Muscle of leg (tissue), 16 donors: ENCODE measurements at places on chromosomes 12 and 14. TPM values are rescaled to one million over a fixed set of nuclear protein-coding genes. Genes with fewer than 3 reads are reported as not detected.

The WNT1 gene
- total RNA-seq = not detected

DNA sequence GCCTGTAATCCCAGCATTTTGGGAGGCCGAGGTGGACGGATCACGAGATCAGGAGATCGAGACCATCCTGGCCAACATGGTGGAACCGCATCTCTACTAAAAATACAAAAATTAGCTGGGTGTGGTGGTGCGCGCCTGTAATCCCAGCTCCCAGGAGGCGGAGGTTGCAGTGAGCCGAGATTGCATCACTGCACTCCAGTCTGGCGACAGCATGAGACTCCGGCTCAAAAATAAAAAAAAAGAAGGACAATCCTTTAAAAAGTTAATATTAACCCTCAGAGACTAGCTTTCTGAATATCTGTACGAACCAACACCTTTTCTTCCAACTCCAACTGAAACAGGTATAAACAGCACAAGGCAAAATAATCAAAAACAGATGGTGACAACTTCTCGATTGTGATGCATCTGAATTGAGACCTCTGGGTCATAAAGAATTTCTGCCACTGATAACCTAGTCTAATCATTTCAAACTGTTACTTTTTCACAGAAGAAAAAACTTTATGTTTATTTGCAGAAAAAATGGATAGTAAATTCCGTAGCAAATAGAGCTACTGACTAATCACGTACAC is 27.8 kb downstream of the CLIP1 start:
- H3K4me3 ChIP-seq = no peak overlapping the region
- peaks cover 2% of the 10 kb centered on the region for H3K4me1 ChIP-seq
- DNase-seq = no peak
- peaks cover 3% of the 10 kb centered on the region for H3K36me3 ChIP-seq
- H3K27ac ChIP-seq = no peak overlapping the region

- no peaks in the 10 kb centered on the region for H3K36me3 ChIP-seq
- DNase-seq = no peak
- H3K27me3 ChIP-seq = no peaks in the 10 kb centered on the region
These were observed 6.3 kb downstream of the GPHN start for GRCh38 chr14:66514213-66514612.

GRCh38 chr14:25396128-25396527 is 346.2 kb upstream of the STXBP6 start:
- H3K4me1 ChIP-seq = no peaks in the 10 kb centered on the region
- no peak overlapping the region for H3K4me3 ChIP-seq
- H3K27ac ChIP-seq = no peak overlapping the region
- DNase-seq = no peak

DNA sequence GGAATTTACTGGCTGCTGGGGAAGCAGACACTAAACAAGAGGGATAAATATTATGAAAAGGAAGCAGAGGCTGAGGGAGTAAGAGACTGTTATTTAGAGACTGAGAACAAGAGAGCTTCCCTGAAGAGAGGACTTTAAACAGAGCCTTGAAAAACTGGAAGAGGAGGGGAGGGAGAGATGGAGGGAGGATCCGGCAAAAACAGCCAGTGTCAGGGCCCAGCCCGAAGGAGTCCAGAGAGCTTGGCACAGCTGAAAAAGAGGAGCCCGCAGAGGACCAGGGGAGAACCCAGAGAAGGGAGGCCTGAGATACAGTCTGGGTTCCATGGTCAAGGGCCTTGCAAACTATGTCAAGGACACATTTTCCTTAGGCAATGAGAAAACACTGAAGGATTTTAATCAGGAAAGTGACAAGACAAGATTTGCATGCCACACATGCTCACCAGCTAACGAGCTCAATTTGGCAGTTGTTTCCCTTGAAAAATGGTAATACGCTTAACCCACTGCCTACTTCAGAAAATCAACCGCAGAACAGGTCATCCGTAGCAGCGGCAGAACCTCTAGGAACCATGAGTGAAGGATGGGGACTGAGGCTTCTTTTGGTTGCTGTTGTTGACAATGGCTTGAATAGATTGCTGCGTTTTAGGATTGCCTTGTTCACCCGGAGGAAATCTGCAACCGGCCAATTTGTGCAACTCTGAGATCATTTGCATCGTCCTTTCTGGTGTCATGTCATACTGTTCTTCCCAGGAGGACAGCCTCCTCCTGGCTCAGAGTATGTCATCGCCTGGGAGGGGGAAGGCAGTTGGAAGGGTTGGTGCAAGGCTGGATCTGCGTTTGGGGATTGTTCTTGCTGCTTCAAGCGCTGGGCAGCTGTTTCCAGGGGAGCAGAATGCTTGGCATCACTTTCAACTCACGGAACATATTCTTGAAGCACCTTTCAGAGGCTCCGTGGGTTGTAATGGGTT is 108.2 kb downstream of the PRMT8 start:
- no peak overlapping the region for H3K4me3 ChIP-seq
- no peaks in the 10 kb centered on the region for H3K36me3 ChIP-seq
- H3K27me3 ChIP-seq = peaks cover 10% of the 10 kb centered on the region
- no peak for DNase-seq
- peaks cover 9% of the 10 kb centered on the region for H3K4me1 ChIP-seq

DNA sequence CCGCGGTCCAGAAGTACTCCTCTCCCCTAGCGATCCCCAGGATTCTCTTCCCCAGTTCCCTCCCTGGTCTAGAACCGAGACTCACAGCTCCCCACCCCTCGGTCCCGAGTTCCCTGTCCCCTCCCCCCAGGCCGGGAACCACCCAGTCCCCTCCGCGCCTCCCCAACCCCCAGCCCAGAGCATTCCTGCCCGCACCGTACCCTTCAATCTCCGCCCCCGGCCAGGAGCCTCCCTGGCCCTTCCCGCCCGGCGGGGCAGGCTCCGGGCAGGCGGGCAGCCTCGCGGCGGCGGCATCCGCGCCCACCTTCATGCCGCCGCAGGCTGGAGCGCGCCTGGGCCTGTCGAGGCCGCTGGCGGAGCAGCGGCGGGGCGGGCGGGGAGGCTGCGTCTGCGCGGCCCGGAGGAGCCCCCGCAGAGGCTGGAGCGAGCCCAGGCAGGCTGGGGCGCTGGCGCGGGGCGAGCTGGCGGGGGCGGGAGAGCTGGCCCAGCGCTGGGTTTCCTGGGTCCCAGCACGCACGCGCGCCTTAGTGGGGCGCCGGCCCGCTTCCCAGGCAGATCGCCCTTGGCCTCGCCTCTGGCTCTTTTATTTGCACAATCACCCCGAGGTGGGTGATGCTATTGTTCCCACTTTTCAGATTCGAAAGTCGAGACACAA is 22.2 kb upstream of the GPR132 start:
- peak overlapping the region; percentile 49 for H3K4me3 ChIP-seq
- H3K27me3 ChIP-seq = peaks cover 46% of the 10 kb centered on the region
- no peaks in the 10 kb centered on the region for H3K36me3 ChIP-seq
- no peak overlapping the region for H3K27ac ChIP-seq

DNA sequence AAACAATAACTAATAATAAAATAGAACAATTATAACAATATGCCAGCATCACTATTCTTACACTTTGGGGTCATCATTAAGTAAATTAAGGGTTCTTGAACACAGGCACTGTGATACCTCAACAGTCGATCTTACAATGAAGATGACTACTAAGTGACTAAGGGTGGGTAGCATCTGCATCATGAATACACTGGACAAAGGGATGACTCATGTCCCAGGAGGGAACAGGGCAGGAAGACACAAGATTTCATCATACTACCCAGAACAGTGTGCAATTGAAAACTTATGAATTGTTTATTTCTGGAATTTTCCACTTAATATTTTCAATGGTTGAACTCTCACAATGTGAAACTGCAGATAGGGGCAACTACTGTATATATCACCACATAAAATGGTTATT is 19.7 kb downstream of the TSPAN19 start:
- no peaks in the 10 kb centered on the region for H3K4me1 ChIP-seq
- no peak overlapping the region for H3K27ac ChIP-seq
- H3K27me3 ChIP-seq = no peaks in the 10 kb centered on the region
- H3K36me3 ChIP-seq = no peaks in the 10 kb centered on the region
- DNase-seq = no peak

The PDZRN4 gene
- 4.6 TPM for total RNA-seq

- no peaks in the 10 kb centered on the region for H3K27me3 ChIP-seq
- DNase-seq = no peak
- H3K36me3 ChIP-seq = no peaks in the 10 kb centered on the region
These were observed 71.7 kb upstream of the PRICKLE1 start for GRCh38 chr12:42660968-42661937.

DNA sequence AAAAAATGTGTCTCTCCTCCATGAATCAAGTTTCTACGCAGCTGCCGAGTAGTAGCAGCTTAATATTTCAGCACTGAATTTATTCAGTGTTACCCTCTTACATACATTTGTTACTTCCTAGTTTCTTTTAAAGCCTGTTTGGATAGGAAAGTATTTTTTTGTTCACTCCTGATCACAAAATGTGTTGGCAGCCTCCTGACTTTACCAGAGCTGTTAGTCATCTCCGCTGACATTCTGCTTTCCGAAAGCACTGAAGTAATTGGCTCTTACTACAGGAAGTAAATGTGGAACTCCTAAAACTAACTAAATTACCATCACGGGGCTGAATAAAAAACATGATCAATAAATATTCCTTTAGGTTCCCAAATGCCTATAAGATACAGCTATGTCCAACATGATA is 225.5 kb downstream of the EPS8 start:
- peak; percentile 85 for DNase-seq
- no peaks in the 10 kb centered on the region for H3K27me3 ChIP-seq
- H3K36me3 ChIP-seq = no peaks in the 10 kb centered on the region
- peak overlapping the region; percentile 32 for H3K27ac ChIP-seq

The IL31 gene
- total RNA-seq = not detected

DNA sequence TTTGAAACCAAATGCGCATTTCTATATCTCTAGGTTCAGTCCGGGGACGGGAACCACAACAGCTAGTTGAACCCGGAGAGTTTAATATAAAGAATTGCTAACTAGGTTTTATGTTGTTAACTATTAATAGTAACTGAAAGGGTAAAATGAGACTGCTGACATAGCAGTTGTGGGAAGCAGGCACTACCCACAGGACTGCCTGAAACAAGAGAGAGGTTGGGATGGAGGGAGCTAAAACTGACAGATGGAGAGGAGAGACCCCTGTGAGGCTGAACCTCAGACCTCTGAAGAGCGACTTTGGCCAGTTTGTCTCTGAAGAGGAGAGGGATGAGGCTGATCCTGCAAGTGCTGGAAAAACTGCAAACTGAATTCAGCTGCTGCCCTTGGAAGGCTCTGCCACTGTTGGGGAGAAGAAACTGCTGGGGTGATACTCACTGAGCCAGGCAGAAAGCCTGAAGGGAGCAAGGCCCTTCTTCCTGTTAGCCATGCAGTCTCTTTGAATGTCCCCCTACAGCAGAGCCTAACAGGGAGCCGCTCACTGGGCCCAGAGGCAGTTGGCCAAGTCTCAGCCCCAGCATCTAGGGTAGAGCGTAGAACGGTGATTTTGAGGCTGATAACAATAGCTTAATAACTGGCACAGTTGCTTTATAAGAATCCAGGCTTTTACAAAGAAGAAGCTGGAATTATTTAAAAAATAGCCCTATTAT is 172.2 kb downstream of the NPAS3 start:
- H3K36me3 ChIP-seq = no peaks in the 10 kb centered on the region
- H3K4me1 ChIP-seq = no peaks in the 10 kb centered on the region
- no peaks in the 10 kb centered on the region for H3K27me3 ChIP-seq
- no peak overlapping the region for H3K27ac ChIP-seq
- DNase-seq = no peak

GRCh38 chr14:99946652-99947489 is 118.4 kb upstream of the EVL start:
- H3K36me3 ChIP-seq = peaks cover 2% of the 10 kb centered on the region
- H3K4me1 ChIP-seq = peaks cover 17% of the 10 kb centered on the region
- no peak overlapping the region for H3K4me3 ChIP-seq
- H3K27ac ChIP-seq = no peak overlapping the region
- DNase-seq = no peak

- no peaks in the 10 kb centered on the region for H3K36me3 ChIP-seq
- H3K4me3 ChIP-seq = no peak overlapping the region
- H3K27me3 ChIP-seq = no peaks in the 10 kb centered on the region
- H3K27ac ChIP-seq = no peak overlapping the region
These were observed 3.3 kb downstream of the ERP27 start for GRCh38 chr12:14935031-14935430.

The KRT6C gene
- total RNA-seq = not detected

GRCh38 chr14:24315807-24316596 is 4.7 kb downstream of the LTB4R start:
- peak; percentile 42 for DNase-seq
- no peaks in the 10 kb centered on the region for H3K36me3 ChIP-seq
- peaks cover 31% of the 10 kb centered on the region for H3K4me1 ChIP-seq
- H3K27ac ChIP-seq = no peak overlapping the region
- no peak overlapping the region for H3K4me3 ChIP-seq

The AKAP5 gene
- 0.27 TPM for total RNA-seq

DNA sequence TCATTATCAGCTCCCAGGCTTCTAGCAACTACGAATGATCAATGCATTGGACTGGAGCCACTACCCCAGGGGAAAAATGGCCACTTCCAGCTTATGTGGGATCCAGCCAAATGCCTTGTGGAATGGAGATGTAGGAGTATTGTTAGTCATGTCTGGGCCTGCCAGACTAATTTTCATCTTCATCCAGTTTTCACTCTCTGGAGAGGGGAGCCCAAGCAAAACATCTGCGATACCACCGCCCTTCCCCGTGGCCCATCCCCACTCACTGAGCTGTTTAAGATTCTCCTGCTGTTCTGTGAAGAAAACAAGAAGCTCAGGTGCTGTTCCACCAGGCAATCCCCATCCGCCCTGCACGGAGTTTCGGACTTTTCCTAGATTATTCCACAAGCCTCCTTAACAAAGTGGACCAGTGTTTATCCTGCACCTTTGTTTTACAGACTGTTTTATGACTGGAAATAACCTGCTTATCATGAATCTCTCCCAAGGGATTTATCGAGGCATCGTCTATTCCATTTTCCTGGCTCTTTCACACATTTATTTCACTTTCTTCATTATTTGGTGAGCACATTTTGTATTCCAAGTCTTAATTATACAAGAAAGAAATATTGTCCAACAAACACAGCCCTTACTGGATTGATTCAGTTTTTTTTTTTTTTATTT is 35.5 kb upstream of the MAX start:
- no peaks in the 10 kb centered on the region for H3K27me3 ChIP-seq
- no peaks in the 10 kb centered on the region for H3K36me3 ChIP-seq
- H3K27ac ChIP-seq = no peak overlapping the region
- DNase-seq = no peak
